Activated naive CD8-positive, alpha-beta T cell treated with anti-CD3 and anti-CD28 coated beads, Interleukin-2, amount 50 U/mL, for 24 hours (primary cell): ENCODE measurements at places on chromosomes 11 and 22.

DNA sequence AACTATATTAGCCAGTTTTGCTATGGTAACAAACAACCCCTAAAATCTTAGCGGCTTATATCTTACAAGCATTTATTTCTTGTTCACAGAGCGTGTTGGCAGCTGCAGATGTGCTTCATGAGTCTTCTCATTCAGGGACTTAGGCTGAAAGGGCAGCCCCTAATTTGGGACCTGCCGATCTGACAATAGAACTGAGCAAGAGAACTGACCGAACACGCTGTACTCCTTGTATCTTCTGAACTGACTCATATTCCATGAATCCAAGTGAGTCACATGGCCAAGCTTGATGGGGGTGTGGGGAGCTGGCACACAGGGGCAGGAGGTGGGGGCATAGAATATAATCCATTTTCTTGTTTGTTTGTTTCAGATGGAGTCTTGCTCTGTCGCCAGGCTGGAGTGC is 481.7 kb upstream of the CADM1 start:
- H3K4me3 ChIP-seq, result no peak overlapping the region
- no peaks in the 10 kb centered on the region for H3K36me3 ChIP-seq
- no peak overlapping the region for H3K27ac ChIP-seq
- no peak for DNase-seq
- no peaks in the 10 kb centered on the region for H3K4me1 ChIP-seq

GRCh38 chr11:36617543-36618362 is 19.7 kb upstream of the RAG2 start:
- H3K27ac ChIP-seq, result no peak overlapping the region
- peaks cover 11% of the 10 kb centered on the region for H3K27me3 ChIP-seq
- H3K36me3 ChIP-seq, result no peaks in the 10 kb centered on the region
- peaks cover 10% of the 10 kb centered on the region for H3K4me1 ChIP-seq

- H3K4me3 ChIP-seq, result no peak overlapping the region
- no peaks in the 10 kb centered on the region for H3K4me1 ChIP-seq
- H3K27me3 ChIP-seq, result no peaks in the 10 kb centered on the region
- DNase-seq, result no peak
Observed at GRCh38 chr11:85530634-85531033, 96.5 kb downstream of the DLG2 start.

DNA sequence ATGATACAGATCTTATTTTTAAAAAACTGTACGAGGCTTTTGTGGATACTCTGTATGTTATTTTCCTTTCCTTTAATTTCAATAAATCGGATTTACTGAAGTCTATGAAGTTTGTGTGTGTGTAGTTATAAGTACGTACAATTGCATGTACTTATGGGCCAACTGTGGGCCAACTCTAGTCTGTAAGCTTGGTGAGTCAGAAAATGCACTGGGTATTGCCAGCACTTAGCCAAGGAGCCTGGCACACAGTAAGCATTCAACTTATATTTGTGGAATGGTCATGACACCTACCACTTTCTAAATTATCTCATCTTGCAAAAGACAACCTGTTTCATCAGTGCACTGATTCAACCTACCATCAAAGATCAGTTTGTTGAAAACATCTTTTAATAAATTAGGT is 32.6 kb downstream of the THAP12 start:
- peaks cover 37% of the 10 kb centered on the region for H3K36me3 ChIP-seq
- H3K27ac ChIP-seq, result no peak overlapping the region
- no peak for DNase-seq

- no peak overlapping the region for H3K4me3 ChIP-seq
- H3K36me3 ChIP-seq, result no peaks in the 10 kb centered on the region
- H3K4me1 ChIP-seq, result no peaks in the 10 kb centered on the region
- no peaks in the 10 kb centered on the region for H3K27me3 ChIP-seq
- H3K27ac ChIP-seq, result no peak overlapping the region
Observed at GRCh38 chr11:132874638-132875037, 657.7 kb downstream of the OPCML start.

DNA sequence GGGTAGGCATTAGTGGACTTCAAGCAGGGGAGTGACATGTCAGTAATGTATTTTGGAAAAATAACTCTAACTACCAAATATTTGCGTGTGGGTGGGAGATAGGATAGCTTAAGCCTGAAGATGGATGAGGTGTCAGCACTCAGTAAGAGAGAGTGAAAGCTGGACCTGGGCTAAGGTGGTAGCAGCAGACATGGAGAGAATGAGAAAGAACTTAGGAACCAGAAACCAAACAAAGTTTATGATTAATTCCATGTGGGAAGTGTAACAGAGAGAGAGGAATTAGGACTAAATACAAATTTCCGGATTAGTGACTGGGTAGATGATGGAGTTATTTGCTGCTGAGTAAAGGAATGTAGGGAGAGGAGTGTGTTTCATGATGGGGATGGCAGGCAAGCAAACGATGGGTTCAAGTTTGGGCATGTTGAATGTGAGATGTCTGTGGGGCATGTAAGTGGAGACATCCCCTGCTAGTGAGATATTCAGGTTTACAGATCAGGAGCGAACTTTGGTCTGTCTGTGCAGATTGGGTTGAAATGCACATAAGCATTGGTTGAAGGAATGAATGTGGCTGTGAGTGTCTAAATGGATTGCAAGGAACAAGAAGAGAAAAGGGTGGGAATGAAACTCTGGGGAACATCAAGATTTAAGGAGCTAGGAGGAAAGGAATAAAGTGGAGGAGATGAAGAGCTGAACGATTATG is 185.6 kb upstream of the MTMR2 start:
- peaks cover 71% of the 10 kb centered on the region for H3K4me1 ChIP-seq
- no peak overlapping the region for H3K4me3 ChIP-seq
- no peaks in the 10 kb centered on the region for H3K27me3 ChIP-seq
